ENCODE measurements at places on chromosomes 5 and 9.

DNA sequence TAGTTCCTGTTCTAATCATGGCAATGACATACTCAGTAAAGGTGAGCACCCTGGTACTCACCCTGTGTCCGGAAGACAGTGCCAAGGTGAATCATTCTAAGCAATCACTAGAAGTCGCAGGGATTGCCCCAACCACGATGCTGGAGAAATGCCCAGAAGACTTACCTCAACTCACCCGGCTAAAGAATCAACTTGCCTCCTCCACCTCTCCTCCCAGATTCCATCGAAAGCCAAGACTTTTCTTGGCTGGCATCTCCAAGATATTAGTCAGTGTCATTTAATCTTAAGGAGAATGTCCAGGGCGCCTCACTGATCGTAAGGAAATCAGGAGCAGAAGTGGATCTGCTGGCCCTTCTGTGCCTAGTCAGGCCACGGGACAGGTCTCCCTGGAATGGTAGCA, 204.9 kb downstream of the ERCC6L2 start:
- H3K4me3 ChIP-seq = no peak overlapping the region
- no peaks in the 10 kb centered on the region for H3K4me1 ChIP-seq
- no peak overlapping the region for H3K27ac ChIP-seq
- peaks cover 3% of the 10 kb centered on the region for H3K27me3 ChIP-seq

- H3K4me3 ChIP-seq = no peak overlapping the region
- peaks cover 35% of the 10 kb centered on the region for H3K4me1 ChIP-seq
- H3K27me3 ChIP-seq = no peaks in the 10 kb centered on the region
- DNase-seq = no peak
- no peaks in the 10 kb centered on the region for H3K36me3 ChIP-seq
Observed at GRCh38 chr5:67299231-67299735, 102.7 kb upstream of the CD180 start.

GRCh38 chr9:71630377-71630995, 137.8 kb downstream of the CEMIP2 start:
- H3K36me3 ChIP-seq = no peaks in the 10 kb centered on the region
- H3K27ac ChIP-seq = no peak overlapping the region
- no peak overlapping the region for H3K4me3 ChIP-seq
- no peaks in the 10 kb centered on the region for H3K27me3 ChIP-seq
- peak; percentile 89 for DNase-seq

- H3K27ac ChIP-seq = no peak overlapping the region
- no peaks in the 10 kb centered on the region for H3K36me3 ChIP-seq
- no peak overlapping the region for H3K4me3 ChIP-seq
- peaks cover 15% of the 10 kb centered on the region for H3K27me3 ChIP-seq
- no peak for DNase-seq
- H3K4me1 ChIP-seq = no peaks in the 10 kb centered on the region
Observed at GRCh38 chr5:78760770-78761169, 112.2 kb upstream of the LHFPL2 start.

- no peaks in the 10 kb centered on the region for H3K27me3 ChIP-seq
- no peak overlapping the region for H3K4me3 ChIP-seq
- H3K4me1 ChIP-seq = peaks cover 23% of the 10 kb centered on the region
Observed at GRCh38 chr5:75670577-75670976, 46.7 kb downstream of the POC5 start.

DNA sequence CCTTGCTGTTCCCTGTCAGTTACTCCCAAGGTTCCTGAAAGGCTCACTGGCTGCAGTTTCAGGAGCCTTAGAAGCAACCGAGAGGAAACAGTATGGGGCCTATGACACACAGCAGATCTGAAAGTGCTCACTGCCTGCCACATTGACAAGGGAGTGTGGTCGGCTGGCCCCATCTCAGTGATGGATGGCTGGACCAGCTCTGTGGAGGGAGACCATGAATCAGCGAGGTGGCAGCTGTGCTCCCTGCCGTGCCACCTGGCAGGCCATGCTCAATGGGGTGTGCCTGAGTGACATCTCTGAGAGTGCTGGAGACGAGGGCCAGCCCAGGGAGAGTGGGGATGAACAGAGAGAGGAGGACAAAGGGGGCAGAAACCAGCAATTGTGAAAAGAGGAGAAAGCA, 49.1 kb downstream of the DOCK2 start:
- H3K4me1 ChIP-seq = peaks cover 10% of the 10 kb centered on the region
- no peaks in the 10 kb centered on the region for H3K36me3 ChIP-seq
- no peak overlapping the region for H3K4me3 ChIP-seq
- no peak for DNase-seq
- H3K27ac ChIP-seq = no peak overlapping the region
